ENCODE measurements at places on chromosomes 7 and 10.

DNA sequence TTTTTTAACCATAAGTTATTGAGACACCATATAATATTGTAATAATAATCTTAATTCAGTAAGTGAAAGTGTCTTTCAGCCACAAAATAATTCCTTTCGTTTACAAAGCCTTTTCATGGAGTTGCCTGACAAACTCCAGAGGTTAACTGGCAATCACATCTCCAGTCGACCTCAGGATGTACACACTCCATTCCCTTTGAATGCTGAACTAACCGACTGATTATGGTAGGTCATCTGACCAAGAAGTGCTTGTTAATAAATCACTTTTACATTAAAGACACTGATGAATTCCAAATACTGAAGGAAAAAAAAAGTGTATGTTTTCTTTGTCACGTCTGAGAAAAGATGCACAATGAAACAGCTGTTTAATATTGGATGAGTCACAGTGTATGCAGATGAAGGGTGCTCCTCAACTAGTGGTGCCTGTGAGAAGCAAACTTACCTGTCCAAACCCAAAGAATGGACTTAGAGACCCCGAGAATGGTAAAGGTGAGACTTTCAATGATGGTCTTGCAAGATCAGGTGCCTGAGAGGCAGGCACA lies 348.1 kb upstream of the VWC2 start:
- no peak for DNase-seq

DNA sequence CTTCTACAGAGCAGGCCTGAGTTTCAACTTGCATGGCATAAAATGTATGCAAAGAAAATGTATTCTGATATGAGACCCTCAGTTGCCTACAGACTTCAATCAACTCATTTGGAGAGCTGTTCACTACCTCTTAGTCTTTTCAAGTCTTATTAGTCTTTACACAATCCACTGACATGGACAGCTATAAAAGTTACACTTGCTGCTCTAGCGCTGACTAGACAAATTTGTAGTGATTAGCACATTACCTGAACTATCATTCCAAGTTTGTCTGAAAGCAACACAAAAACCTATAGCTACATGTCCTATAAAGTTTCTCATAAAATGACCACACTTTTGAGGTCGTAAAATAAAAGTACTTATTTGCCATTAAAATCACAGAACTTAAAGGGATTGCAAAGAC lies 83.9 kb downstream of the PARD3 start:
- DNase-seq = no peak

DNA sequence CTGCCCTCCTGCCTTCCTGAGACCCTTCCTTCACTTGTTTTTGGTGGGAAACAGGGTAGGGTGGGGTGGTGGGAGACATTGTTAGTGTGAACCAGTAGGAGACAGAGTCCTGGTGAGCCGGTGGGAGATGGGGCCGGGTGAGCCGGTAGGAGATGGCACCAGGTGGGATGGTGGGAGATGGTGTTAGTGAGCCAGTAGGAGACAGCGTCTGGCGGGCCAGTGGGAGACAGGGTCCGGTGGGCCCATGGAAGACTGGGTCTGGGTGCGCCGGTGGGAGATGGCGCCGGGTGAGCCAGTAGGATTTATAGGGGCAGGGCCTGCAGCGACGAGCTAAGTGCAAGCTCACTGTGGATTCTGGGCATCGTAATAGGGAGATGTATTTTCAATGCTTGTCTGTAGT lies 116.8 kb downstream of the TRRAP start:
- DNase-seq = no peak

DNA sequence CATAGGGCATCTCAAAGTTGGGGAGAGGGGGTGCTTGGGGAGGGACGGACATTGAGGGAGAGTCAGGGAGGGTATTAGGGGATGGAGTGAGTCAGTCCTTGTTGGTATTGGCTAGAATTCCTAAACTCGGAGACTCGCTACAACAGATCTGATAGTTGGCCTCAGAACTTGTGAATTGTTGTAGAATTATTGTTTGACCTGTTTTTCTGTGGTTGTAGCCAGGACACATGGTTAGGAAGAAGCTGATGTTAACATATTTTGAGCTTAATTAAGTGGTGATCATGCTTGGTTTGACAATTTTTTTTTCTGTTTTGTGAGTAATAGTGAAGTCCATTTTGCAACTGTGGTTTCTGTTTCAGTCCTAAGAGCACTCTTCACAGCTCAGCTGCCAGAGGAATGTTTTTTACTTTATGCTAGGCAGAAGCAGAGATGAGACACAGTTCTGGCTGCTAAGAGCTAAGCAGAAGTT lies 1190.3 kb upstream of the C7orf33 start:
- DNase-seq = no peak

GRCh38 chr7:128037081-128037480 lies 5.8 kb upstream of the LRRC4 start:
- no peak for DNase-seq

- DNase-seq = peak; percentile 75
Measured at GRCh38 chr7:142365410-142365842, 107.6 kb upstream of the PRSS58 start.

- DNase-seq = no peak
Measured at GRCh38 chr7:99790407-99790806, 6.4 kb upstream of the CYP3A4 start.

GRCh38 chr10:5960070-5960972 lies 17.0 kb downstream of the IL15RA start:
- no peak for DNase-seq

DNA sequence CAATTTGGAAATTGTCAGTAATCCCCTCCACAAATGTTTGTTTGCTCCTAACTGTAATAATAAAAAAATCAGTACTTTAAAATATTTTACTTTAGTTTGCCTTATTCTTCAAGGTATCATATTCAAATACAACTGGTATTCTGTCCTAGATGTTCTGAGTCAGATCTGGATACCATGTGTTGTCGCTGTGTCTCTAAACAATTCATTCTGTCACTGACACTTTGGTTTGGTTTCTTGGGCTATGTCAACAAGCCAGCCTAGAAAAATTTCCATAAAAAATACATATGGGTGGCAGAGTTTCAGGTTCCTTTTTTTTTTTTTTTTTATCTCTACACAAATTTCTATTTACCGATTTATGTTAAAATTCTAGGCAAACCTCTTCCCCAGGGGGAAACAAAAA lies 33.2 kb upstream of the SEMA3D start:
- DNase-seq = no peak

- no peak for DNase-seq
Measured at GRCh38 chr7:149063476-149063875, 27.0 kb downstream of the ZNF786 start.

DNA sequence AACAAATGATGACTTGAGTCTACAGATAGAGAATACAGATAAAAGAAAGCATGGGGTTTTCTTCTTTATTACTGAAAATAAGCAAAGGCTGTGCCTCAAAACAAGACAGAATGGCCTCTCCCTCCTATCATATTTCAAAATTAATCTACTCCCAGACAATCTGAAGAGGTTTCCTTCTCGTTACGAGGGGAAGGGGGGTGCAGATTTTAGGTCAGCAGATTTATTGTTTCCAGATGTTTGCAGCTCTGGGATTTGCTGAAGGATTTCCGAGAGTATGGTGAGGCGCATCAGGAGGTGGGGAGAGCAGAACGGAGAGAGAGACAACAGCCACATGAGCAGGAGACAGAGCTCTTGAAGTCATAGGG lies 89.8 kb downstream of the KIAA1549 start:
- no peak for DNase-seq

GRCh38 chr10:118340486-118340885 lies 1.6 kb downstream of the FAM204A start:
- DNase-seq = no peak

DNA sequence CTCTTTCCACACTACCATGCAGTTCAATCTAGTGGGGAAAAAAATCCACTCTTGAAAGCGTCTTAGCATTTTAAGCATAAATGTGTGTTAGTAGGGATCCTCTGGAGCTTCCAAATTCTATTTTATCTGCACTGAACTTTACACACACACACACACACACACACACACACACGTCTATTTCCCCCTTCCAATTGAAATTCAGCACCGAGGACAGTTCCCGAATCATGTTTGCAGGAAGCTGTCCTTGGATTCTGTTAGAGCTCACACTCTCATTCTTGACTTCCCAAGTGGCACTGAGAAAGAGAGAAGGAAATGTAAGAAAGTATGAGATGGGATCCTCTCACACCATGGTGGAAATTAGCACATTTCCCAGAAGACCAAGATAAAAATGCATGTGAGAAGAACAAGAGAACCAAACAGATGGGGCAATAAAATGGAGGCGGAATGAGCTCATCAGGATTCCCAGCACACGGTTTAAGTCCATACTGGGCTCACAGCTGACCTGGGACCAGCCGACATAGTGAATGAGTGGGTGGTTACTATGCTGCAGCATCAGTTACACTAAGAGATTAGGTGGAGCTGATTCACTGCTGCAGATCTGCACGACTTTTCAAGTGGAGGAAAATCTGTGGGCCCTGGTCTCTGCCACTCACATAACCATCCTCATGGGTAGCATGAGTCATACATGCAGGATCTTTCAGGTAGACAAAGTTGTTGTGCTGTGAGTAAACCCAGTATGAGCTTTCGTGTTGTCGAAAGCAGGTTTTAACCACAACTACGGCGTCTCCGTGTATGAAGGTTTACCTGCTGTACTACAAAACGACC lies 3.3 kb upstream of the NPTX2 start:
- DNase-seq = peak; percentile 41

DNA sequence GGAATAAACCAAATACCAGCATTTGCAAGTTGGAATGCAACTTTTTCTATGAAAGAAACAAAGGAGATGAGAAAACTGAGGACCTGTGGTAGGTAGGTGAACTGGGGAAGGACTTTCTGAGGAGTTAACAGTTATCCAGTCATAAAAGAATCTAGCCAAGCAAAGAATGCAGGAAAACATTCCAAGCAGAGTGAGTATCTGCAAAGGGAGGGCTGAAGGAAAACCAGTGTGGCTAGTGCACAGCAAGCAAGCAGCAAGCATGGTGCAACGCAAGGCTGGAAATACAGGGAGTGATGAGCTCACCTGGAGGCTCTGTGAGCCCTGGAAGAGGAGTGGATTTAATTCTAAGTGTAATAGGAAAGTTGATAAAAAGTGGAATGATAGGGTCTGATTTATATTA lies 44.0 kb downstream of the RTKN2 start:
- DNase-seq = peak; percentile 40

DNA sequence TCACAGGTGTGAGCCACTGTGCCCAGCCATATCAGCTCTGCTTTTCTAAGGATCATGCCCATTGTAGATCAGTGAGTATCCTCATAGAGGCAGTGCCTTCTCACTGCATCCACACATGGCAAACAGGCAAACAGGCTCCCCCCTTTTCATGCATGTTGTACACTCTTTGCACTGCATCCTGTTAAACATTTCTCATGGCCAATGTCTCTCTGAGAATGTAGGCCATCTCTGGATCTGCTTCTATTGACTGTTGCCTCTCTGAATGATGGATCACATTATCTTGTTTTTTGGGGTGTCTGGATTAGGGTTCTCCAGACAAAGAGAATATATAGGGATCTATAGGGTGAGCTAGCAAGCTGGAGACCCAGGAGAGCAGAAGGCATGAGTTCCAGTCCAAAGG lies 13.1 kb upstream of the PPIA start:
- no peak for DNase-seq

GRCh38 chr10:132883391-132883881 lies 58.9 kb downstream of the CFAP46 start:
- DNase-seq = no peak

DNA sequence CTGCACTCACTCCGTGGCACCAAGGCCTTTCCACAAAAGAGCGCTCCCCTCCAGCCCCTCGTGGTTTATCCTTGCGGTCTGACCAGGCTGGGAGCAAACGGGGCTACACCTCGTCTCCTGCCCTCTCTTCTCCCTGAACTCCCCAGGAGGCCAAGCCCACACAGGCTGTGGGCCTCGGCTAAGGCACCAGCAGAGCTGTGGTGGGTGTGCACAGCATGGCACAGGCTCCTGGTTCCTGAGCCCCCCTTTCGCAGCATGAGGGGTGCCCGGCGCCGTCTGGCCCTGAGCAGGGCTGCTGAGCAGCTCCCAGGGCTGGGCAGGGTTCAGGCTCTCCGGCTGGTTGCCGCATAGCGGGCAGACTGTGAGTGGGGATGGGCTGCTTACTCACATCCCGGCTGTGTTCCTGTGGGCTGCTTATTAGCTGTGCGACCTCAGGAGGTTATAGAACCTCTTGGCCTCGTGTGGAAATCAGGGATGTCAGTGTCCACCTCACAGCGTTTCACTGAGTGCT lies 90.4 kb downstream of the ZMIZ1 start:
- no peak for DNase-seq

- no peak for DNase-seq
Measured at GRCh38 chr7:108051454-108051853, 48.5 kb upstream of the LAMB1 start.

DNA sequence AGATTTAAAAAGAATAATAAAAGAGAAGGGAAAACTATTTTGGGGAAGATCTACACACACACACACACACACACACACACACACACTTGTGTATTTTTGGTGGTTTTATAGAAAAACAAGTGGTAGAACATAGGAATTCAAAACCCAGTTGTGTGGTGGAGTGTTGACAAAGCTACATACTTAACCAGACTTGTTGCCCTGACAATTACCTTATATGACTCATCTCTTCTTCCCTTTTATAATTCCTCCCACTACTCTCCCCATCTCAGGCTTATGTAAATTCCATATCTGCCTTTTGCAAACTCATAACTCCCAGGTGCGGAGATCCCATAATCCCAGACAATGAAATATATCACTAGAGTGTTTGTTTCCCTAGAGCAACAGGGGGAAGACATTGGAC lies 873.7 kb downstream of the NXPH1 start:
- no peak for DNase-seq

GRCh38 chr10:49560526-49560925 lies 21.6 kb upstream of the ERCC6 start:
- no peak for DNase-seq

- no peak for DNase-seq
Measured at GRCh38 chr10:73413108-73413527, 740 bp downstream of the ANXA7 start.

DNA sequence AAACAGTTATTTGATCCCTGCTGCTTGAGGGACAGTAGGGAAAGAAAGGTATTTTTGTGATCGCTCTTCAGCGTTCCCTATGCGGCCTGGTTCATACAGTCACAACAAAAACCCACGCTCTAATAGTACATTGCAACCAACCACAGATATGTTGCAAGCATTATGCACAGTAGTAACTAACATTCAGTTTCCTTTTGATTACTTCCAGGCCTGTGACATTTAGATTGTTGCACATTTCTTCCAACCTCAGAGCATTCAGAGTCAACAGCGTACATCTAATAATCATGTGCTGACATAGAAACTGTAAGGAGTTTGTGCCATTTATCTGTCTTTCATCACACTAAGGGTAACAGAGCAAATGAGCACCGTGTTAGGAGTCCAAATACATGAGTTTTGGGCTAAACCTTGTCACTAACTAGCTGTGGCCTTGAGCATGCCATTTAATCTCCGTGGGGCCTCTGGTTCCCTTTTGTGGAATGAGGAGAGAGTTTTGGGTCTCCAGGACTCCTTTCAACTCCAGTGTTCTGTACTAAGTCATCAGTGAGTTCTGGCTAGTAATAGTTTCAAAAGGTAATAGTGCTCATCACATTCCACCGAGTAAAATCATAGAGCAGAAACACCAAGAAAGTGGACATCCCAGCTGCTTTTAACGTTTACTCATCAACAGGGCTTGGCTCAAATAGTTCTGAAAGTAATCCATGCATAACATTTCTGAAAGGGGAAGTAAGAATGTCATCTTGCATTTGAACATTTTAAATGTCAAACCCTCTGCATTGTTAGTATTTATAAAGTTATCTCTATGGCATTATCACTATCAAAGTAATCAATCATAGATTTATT lies 99.0 kb upstream of the FZD1 start:
- DNase-seq = no peak
